ACHN (cell line): ENCODE measurements at places on chromosomes 1 and 21.

DNA sequence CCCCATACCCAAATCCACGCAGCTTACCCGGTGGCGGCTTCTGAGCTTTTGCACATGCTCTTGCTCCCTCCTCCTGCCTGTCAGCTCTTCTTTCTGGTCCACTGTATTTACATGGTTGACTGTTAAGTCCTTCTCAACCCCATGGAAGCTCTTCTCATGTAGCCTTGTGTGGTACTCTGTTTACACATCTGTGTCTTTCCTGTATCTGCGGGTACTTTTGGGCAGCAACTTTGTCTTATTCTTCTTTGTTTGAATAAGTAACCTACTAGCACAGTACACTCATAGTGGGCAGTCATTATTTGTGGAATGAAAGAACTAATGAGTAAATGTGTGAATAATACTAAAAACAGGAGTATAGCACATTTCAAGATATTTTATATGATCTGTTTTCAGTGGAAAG, 88.5 kb upstream of the GPR88 start:
- no peak for DNase-seq

- DNase-seq: no peak
Observed at GRCh38 chr1:42779725-42780124, 5.1 kb upstream of the TMEM269 start.

- no peak for DNase-seq
Observed at GRCh38 chr1:113140176-113140575, 67.2 kb downstream of the LRIG2 start.

- DNase-seq: peak; percentile 68
Observed at GRCh38 chr21:15293240-15293639, 228.4 kb upstream of the NRIP1 start.

DNA sequence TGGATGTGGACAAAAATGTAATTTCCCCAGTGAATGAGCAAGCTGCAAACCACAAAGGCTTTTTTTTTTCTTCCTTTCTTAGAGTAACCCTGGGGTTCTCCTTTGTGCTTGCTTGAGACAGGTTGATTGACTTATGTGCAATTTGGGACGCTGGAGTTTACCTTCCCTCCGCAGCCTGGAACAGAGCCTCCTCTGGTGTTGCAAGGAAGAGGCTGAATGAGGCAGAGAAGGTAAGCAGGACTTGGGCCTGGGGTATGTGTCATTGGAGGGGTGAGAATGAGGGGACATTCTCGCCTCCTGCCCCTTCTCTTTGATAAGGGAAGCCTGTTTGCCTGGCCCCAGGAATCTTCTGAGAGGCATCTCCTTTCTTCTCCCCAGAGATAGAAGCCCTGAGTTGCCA, 49.8 kb downstream of the NFASC start:
- no peak for DNase-seq

GRCh38 chr1:150973258-150973835, 1.3 kb downstream of the CERS2 start:
- no peak for DNase-seq

DNA sequence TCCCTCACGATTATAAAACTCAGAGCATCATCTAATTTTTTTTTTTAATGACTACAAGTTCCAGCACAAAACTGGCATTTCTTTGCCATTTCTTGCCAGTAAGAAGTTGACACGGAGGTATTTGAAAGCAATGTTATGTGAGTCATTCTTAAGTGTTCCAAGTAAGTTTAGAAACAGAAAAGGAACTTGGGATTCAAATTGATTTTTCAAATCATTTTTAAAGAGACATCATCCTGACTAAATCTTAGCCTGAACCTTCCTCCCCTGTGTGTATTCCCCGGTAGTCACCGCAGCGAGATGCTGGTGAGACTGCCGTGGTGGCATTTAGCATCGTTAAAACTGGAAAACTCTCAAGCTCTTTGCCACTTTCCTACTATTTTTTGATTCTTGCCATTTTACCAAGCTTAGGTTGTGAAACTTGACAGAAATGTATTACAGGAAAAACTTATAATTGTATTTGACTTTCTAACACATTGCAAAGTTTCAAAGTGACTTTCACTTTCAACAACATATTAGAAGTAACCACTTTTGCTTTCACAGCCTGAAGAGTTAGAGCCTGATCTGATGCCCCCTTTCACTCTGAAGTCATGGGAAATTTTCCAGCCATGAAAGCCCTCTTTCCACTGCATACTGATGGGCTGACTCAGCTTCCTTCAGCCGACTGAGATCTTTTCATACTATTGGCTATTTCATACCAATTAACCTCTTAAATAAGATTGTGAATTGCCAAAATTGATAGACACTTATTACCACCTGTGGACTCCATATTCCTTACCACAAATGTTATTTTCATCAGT, 61.4 kb downstream of the OLFML2B start:
- DNase-seq: peak; percentile 91
